ENCODE measurements at places on chromosomes 2 and 18.
A peak's percentile ranks its signal among the peaks of the same experiment; 100 is the strongest.

- no peak for DNase-seq
These were observed 312.0 kb downstream of the CELF4 start for GRCh38 chr18:37253394-37254235.

DNA sequence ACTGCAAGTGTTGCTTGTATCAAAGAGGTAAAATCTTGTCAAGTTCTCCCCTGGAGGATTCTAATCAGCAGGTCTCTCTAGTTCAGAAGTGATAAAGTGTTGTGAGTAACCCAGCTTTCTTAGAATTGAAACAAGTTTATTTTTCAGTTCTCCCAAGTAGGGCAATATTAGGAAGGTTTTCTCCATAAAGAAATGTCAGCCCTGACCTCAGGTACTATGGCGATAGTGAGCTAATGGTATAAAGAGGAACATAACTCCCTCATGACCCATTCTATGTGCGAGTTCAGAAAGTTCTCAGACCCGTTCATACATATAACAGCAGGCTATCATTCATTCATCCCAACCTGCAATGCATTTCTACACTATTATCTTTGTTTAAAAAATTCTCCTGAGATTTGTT is 421.1 kb upstream of the SETBP1 start:
- DNase-seq: no peak

DNA sequence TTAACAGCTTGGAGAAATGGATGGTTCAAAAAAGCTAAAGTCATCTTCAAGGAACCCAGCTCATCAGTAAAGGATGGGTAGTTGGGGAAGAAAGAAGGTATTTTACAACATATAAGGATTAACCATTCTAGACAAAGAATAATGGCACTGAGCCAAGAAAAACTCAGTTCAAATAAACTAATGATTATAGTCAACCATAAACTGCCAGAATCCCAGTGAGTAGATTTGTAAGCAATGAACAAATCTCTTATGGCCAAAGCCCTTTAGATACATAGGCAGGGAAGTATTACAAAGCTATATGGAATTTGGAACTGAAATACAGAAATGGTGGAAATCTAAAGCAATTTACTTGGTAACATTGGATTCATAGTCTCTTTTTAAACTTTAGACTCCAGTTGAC is 92.4 kb upstream of the ZFP36L2 start:
- no peak for DNase-seq

DNA sequence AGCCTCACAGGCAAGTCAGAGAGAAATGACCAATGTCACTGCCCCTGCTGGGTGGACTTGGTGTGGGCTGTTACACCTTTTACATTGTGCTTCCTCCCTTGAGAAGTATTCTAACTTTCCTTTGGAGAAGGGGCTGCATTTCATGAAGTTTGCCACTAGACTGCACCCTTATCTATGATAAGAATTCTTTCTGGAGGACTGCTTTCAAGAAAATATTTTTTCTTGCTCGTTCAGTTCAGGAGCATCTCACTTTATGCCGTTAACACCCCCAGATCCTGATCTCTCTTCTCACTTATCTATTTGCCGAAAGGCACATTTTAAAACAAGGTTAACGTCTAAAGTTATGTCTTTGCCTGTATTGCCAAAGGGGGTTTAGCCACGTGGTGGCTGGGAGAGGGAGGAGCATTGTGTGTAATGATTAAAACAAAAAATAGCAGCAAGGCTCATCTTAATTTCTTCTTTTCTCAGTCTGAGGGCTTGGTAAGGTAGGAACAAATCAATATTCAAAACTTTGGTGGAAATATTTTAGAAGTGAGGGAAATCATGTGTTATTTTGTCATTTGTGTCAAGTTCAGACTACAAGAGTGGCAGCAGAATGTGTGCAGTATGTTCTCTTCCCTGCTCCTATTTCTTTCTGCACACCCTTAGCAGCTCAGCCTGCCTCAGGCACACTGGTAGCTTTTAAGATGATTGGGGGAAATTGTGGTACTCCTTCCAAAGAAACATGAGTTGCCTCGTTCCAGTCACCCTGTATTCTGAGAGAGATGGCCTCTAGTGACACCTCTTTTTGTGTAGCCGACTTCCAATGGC is 1.6 kb upstream of the IGFBP5 start:
- no peak for DNase-seq

DNA sequence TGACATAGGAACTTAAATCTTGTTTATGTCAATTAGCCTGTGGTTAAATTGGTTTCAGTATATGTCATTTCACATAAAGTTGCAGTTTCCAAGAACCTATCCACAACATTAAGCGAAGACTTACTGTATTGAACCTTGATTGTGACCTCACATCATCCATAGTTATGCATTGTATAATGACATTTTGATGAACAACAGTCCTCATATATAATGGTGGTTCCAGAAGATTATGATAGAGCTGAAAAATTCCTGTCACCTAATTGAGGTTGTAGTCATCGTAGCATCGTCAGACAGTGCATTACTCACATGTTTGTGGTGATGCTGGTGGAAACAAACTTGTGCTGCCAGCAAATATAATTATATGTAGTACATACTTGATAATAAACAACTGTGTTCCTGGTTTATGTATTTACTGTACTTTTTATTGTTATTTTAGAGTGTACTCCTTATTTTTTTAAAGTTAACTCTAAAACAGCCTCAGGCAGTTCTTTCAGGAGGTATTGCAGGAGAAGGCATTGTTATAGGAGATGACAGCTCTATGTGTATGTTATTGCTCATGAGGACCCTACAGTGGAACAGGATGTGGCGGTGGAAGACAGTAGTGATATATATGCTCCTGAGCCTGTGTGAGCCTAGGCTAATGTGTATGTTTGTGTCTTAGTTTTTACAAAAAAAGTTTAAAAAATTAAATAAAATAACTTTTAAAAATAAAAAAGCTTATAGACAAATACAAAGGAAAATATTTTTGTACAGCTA is 56.6 kb downstream of the UBE2E3 start:
- DNase-seq: no peak

DNA sequence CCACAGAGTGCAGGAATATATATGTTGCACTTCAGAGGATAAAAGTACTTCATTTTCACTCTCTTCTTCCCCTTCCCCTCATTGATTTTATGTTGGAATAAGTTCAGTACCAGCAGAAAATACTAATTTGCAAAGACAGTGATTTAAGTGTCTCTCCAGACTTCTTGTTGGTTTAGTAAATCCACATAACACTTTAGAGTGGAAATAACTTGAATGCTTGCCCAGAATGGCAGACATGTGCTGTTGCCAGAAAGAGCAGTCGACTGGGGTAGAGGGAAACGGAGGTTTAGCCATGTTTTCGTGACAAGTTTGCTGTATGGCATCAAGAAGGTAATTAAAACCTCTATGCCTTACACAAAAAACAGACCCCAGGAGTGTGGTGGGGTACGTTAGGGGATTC is 246.0 kb upstream of the CXCR4 start:
- no peak for DNase-seq

GRCh38 chr18:50610349-50610748 is 50.5 kb downstream of the MAPK4 start:
- DNase-seq: no peak

DNA sequence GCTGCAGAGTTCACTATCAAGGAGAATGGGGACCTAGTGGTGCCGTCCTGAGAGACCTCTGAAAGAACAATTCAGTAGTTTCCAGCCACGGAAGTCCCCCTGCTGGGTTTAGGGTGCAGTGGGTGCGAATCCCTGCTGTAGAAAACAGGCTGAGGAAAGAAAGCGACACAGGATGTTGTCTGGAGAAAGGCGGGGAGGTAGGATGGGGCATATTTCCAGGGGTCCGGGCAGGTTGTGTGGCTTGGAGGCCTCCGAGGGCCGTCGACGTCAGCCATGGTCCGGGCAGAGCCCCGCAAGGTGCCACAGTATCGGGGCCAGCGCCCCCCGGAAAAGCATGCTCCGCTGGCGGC is 807 bp upstream of the CREB1 start:
- DNase-seq: no peak

DNA sequence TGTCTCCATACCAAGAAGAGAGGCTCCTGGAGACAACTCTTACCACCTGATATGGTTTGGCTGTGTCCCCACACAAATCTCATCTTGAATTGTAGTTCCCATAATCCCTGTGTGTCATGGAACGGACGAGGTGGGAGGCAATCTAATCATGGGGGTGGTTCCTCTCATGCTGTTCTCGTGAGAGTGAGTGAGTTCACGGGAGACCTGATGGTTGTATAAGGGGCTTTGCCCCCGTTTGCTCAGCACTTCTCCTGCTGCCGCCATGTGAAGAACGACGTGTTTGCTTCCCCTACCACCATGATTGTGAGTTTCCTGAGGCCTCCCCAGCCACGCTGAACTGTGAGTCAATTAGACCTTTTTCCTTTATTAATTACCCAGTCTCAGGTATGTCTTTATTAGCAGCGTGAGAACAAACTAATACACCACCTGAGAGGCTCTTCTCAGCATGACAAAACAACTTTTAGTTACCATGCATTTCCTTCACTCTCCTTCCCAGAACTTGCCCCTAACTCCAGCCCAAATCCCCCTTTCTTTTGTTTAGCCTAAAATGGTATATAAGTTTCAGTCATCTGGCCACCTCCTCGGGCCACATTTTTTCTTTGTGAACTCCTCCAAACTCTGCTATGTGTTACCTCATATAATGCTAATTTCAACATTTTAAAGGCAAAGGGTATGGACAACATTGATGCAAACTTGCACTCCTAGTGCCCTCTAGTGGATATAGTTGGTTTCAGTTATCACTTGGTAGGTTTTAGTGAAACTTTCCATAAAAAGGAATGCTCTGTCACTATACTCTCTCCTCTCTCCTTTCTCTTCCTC is 58.6 kb upstream of the SLC25A52 start:
- DNase-seq: peak; percentile 12

- DNase-seq: no peak
These were observed 10.1 kb downstream of the METAP1D start for GRCh38 chr2:172009823-172010222.

DNA sequence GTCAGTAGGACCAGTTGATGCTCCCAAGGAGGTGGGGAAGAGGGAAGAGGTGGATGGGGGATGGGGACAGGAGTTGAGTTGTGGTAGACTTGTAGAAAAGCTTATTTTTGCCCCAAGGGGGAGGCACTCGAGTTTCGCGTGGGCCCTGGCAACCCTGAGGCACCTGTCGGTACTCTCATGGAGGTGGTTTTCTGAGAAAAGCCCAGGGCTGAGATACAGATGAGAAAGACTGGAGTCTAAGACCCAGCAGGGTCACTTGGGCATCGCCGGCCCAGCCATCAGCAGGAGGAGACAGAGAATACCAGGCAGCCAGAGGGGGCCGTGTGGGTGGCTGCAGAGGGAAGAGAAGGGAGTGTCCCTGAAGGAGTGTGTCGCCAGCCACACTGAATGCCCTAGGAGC is 57.7 kb upstream of the HPCAL1 start:
- DNase-seq: no peak

DNA sequence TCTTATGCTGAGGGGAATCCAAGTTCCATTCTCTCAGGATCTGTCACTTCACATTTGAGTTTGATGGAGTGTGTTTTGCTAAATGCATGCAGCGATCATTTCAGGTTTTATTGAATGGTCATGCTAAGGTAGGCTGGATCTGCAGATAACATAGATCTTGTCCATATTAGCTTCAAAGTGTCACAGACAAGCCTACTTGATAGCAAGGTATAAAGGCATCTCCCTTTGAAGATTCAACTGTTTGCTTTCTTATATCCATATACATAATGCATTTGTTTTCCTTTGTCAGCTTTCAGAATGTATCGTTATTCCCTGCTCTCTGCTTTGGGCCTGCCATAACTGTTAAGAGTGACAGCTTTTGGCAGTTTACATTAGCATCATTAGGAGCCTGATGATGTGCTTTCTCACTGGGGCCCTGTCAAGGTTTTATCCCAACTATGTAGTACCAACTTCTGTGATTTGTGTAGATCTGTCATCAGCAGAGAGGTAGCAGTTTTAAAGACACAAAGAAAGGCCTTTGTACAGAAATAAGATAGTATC is 604.3 kb upstream of the CDH7 start:
- DNase-seq: no peak

DNA sequence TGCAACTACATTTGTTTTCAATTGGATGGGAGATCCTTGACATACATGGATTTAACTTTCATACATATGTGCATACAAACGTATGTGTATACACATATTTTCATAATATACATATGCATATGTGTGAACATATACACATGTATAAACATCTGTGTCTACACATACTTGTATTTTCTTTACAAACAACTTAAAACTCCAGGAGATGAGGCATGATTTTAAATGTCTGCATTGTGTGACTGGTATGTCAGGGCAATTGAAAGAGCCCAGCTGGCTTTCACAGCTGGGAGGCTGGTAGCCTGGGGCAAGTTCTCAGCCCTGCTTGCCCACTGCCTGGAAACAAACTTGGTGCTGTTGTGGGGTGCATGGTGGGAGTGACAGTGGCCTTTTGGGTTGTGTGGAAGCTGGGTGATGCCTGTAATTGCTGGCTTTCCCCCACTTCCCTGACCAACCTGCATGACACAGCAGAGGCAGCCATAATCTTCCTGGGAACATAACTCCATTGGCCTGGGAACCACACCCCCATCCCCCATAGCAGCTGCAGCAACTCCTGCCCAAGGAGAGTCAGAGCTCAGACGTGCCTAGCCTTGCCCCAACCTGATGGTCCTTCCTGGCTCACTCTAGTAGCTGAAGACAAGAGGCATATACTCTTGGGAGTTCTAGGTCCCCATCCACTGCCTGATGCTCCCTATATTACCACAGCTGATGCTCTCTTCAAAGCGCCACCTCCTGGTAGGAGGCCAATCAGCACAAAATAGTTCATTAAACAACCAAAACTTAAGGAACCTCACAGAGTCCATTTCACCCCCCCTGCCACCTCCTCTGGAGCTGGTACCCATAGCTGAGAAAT is 158.3 kb downstream of the CERS6 start:
- no peak for DNase-seq

All from NCI-H1048 (cell line).